Activated T-helper 1 cell treated with Interleukin-2 at 50 U/mL for 16 hours (primary cell): ENCODE measurements at places on chromosomes 4 and X.
A peak's percentile ranks its signal among the peaks of the same experiment; 100 is the strongest.

DNA sequence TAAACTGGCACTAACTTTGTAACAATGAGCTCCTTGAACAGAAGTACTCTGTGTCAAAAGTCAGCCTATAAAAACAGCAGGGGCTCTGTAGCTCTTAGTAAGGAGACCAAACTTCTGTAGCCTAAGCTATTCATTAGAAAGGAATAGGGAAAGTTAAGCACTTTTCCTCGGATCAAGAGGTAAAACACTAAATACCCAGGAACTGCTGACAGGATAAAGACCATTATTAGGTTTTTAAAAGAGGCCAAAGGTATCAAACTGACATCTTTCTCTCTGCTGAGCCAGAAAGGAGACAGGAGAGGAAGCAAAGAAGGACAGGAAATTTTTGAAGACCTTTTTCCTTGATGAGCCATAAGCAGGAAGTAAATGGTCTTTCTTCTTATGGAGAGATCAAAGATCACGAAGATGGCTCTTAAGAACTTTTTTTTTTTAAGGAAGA is 31.9 kb downstream of the ANAPC10 start:
- no peak for DNase-seq

GRCh38 chr4:93791570-93792195 is 36.9 kb upstream of the ATOH1 start:
- DNase-seq: no peak

- peak; percentile 2 for DNase-seq
Measured at GRCh38 chr4:109434007-109434971, 674 bp downstream of the SEC24B start.

- no peak for DNase-seq
Measured at GRCh38 chr4:52868133-52868532, 6.0 kb downstream of the RASL11B start.

GRCh38 chr4:96112631-96113030 is 272.7 kb downstream of the PDHA2 start:
- no peak for DNase-seq

- no peak for DNase-seq
Measured at GRCh38 chrX:97882306-97882705, 998.6 kb downstream of the RPA4 start.

DNA sequence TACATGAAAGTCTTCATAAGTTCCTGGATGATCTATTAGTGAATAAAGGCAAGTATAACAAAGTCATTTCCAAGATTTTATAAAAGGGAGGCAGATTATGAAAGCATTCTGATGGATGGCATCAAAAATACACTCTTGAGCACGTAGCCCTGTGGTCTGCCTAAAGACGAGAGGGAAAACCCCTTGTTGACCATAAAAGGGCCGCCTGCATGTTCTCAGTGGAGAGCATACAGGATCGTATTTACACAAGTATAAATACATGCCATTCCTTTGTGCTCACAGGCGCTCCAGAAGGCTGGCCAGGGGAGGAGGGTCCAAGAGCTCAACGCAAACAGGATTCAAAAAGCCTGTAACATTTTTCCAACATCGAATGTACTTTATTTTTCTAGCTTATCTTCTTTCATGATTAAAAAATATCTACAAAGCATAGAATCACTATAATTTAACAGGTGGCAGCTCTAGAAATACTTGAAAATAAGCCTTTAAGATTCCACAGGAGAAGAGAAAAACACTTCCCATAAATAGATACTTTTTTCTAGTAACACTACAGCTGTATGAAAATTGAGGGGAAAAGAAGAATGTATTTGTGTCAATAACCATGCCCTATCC is 29.6 kb downstream of the PDGFC start:
- DNase-seq: no peak

- DNase-seq: no peak
Measured at GRCh38 chr4:39169426-39169825, 12.9 kb upstream of the WDR19 start.

- DNase-seq: no peak
Measured at GRCh38 chr4:139933104-139933503, 220.9 kb downstream of the MAML3 start.

DNA sequence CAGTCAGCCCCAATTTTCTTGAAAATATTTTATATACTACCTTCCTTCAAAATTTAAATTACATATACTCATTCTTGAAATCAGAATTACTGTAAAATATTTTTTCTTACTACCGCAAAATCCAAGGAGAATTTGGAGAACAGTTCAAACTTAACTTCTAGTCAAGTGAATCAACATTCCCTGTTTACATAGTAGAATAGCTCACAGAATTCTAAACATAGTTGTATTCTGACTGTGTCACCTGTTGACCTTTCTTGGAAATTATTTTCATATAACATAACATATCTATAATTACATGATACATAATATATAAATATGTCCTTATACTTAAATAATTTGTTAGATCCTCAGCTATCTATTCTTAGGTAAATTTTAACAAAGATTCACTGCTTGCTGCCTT is 31.0 kb upstream of the FGF5 start:
- DNase-seq: no peak

- no peak for DNase-seq
Measured at GRCh38 chrX:12910423-12911121, 4.2 kb downstream of the TLR8 start.

DNA sequence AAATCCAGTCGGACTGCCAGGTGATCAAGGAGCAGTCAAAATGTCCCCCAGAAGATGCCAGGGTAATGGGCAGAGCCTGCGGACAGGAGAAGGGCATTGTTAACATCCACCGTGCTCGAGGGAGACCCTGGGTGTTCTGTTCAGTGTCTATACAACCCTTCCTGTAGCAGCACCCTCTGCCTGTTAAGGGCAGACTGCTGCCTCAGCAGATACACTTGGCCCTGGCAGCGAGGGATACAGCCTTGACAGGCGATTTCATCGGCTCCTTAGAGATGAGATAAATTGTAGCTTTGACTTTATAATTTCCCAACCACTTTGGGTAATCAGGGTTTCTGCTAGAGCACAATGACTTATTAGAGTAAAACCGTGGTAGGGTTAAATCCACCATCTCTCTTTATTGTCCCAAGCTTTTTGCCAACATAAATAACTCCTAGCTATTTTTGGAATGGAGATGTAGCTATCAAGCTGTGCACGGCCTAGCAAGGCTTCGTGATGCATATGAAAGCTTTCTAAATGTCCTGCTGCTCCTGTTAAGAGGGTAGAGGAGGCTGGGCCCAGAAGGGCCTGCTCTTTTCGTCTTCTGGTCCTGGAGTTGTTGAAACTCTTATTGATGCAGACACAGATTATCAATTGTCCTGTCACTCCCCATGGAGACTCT is 195.9 kb downstream of the CPEB2 start:
- no peak for DNase-seq

- no peak for DNase-seq
Measured at GRCh38 chr4:114364857-114365256, 233.8 kb upstream of the UGT8 start.

- no peak for DNase-seq
Measured at GRCh38 chr4:96352051-96352517, 512.2 kb downstream of the PDHA2 start.

- DNase-seq: no peak
Measured at GRCh38 chr4:60724623-60725022, 475.5 kb upstream of the ADGRL3 start.

- DNase-seq: no peak
Measured at GRCh38 chr4:60241866-60242265, 958.3 kb upstream of the ADGRL3 start.

DNA sequence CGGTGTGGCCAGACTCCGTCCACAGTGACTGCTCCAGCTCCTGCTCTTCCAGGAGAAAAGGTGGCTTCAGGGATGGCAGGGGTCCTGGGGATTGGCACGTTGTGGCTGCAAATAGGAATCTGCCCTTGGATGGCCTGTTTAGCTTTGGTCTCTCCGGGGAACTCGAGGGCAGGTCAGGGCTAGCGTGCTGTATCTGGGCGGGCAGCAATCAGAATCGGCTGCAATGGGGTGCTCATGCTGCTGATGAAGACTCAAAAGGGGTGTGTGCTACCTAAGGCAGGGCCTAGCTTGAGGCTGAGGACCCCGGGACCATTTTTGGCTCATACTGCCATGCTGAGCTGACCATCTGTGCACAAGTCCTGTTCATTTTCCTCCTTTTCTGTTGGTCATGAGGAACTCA is 51.3 kb downstream of the RGS12 start:
- DNase-seq: no peak

DNA sequence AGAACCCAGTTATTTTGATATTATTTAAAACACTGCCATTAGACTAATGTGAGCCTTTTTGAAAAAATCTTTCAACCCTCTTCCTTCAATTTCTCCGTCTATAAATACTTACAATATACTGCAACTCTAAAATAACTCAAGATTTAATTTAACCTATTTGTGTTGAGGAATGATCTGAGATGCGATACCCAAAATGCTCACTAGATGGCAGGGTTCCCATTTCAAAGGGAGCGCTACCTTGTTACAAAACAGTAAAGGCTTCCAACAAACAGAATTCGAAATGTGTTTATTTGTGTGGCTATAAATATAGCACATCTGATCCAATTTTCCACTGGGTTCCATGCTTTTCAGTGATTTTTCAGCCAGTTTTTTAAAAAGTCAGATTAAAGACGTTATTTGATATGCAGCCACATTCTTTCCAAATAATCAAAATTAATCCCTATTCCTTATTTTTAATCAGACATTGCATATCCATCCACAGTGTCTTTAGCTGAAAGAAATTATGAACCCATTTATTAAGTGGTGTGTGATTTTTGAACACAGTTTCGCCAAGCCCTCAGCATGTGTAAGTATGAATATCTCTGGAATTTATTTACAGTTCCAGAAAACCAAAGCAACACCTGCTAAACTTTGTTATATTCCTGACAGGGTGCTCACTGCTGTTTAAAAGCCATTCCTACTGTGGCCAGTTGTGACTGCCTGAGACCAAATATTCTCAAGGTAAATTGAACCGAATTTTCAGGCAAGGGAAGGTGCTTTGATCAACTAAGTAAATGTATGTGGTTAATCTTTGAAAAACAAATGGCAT is 668.0 kb upstream of the LCORL start:
- no peak for DNase-seq

DNA sequence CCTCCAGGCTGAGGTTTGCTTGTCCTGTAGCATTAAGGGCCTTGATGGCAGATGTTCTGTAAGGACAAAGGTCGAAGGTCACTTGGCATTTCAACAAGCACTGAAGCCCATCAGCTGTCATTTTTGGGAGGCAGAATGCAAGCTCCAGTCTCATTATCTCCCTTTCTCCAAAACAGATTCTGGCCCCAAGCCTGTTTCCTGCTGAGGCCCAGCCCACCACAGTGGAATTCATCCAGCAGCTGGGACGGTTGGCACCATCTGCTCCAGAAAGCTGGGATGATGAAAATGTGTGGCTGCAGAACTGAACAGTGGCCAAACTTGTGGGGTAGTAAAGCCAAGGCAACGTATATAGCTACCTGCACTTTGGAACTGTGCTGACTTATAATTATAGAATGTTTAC is 17.7 kb upstream of the PPEF2 start:
- DNase-seq: no peak

GRCh38 chrX:13311560-13311959 is 8.3 kb downstream of the ATXN3L start:
- no peak for DNase-seq

GRCh38 chrX:139971394-139971749 is 6.1 kb upstream of the CXorf66 start:
- no peak for DNase-seq

GRCh38 chrX:103503163-103503852 is 16.0 kb downstream of the RAB40A start:
- DNase-seq: no peak

DNA sequence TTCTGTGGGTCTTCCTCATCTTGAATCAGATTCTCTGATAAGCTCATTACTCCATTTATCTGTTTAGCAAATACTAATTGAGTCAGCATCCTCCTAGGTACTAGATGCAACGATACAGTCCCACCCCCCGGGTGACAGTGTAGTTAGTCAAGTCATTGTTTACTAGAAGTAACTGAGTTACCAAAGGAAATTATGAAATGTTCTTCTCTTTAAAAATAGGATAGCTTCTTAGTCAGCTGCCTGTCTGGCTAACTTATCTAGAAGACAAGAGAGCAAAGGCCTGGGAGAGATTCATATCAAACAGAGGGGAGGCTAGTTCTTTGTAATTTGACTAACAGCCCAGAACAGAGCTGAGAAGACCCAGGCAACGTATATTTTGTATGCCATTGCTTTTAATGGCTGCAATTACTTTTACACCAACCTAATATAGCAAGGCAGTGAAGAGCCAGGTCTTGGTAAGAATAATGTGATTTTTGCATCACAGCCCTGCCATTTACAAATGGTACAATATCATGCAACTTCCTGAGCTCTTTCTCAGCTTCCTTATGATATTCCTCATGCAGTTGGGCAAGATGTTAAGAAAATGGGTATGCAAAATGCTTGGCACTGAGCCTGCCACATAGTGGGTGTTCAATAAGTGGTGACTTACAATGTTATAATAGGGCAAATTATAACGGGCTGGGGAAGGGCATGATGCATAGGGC is 149.9 kb downstream of the CHIC2 start:
- no peak for DNase-seq

GRCh38 chrX:65758505-65758904 is 91.1 kb downstream of the MSN start:
- no peak for DNase-seq

DNA sequence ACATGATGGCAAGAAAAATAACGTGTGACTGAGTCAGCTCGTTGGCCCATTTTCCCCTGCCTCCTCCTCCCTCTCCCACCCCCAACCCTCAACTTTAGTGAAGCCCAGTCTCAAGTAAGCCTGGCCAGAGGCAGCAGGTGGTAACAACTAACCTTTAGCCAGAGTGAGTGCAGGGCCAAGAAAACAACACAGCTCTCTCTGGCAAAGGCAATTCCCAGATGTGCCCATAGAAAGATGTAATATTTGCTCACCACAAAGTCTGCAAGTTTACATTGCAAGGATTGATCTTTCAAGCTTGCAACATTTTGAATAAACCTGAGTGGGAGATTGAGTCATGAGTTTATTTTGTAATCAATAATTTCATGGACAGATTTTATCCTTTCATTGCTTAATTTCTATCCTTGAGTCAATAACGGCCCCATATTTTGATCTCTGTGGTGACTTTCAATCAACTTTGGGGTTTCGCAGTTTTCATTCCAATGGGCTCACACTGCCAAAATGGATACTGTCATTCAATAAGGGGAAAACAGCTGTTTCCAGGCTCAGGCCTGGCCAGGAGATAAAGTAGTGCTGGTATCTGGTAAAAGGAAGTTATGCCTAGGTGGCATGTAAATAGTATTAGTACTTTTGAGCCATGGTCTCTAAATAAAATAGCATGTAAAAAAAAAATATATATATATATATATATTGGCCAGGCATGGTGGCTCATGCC is 130.7 kb upstream of the TMEM164 start:
- no peak for DNase-seq

- no peak for DNase-seq
Measured at GRCh38 chrX:133745349-133745748, 240.0 kb downstream of the GPC3 start.

GRCh38 chrX:13167481-13168231 is 123.2 kb upstream of the FAM9C start:
- no peak for DNase-seq

GRCh38 chrX:2650037-2650436 is 41.1 kb upstream of the CD99 start:
- DNase-seq: no peak

DNA sequence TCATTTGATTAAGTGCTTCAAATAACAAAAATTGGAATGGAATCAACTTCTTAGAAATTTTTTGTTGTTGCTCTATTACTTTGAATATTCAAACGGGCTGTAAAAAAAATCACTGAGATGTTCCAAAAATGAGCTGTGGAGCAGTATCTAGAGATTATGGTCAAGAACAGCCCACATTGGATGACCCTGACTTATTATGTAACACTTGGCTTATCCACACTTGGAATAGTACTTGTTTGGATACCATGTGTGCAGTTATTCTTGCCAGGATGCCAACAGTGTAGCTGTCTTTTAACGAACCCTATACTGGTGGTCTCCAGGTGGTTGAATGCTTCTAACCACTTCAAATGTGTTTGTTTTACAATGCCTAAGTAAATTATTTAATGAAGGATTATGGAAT is 64.9 kb upstream of the CAMK2D start:
- no peak for DNase-seq
